ENCODE measurements at places on chromosomes 2 and 18.

GRCh38 chr2:231883468-231883881 lies 42.7 kb downstream of the NPPC start:
- peak; percentile 11 for DNase-seq

- DNase-seq: no peak
Observed at GRCh38 chr2:240765007-240765406, 55.0 kb downstream of the KIF1A start.

DNA sequence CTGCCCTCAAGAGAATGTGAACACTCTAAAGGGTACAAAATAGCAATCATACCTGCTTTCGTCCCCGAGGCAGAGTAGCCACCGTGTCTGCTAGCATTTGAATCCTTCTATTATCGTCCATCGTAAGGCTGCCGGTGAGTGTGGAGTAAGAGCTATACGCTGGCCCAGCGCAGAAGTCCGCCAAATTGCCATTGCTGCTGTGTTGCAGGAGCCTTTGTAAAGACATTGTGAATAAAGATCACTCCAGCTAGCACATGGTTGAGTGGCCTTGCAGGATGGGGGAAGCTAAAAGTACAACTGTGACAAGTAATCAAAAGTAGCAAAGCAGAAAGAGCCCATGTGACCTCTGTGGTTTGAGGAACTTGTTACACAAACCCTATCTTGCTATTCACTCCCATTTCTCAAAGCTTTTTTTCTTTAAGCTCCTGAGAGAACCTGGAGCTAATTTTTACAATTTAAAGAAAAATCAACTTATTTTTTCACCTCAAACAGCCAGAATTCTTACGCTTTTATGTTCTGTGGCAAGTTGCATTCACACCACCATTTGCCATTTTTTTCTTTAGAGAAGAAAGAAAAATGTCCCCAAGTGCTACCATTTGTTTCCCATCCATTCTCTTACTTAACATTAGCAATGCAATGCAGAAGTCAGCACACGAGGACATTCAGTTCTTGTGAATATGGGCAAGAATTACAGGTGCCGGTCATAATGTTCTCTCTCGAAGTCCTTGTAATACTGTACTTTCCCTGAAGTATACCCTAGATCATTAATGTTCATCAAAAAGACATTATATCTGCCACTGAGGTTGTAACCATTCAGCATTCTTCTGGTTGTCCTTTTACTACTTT lies at the start of gene CYTIP:
CYTIP (minus strand) TSS at position 295 of the 846 bp plus-strand sequence; CDS start at position 226, 69 bp downstream.
- DNase-seq: no peak

- no peak for DNase-seq
Observed at GRCh38 chr2:168515502-168515901, 59.4 kb downstream of the CERS6 start.

DNA sequence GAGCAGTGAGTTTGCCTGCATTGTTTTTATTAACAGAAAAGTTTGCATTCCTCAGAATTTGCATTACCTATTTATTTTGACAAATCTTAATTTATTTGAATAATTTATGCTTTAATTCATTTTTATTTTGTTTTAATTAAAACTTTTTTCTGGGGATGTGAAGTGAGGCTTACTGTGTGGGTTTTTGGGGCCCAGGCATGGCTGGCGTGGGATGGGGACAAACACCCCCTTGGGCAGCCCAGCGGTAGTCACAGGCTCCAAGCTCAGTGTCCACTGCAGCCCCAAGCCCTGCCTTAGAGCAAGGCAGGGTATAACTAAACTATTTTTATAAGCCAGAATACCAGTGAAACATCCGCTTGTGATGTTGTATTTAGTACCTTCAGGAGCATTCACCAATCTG lies 95.7 kb upstream of the PXDN start:
- no peak for DNase-seq

DNA sequence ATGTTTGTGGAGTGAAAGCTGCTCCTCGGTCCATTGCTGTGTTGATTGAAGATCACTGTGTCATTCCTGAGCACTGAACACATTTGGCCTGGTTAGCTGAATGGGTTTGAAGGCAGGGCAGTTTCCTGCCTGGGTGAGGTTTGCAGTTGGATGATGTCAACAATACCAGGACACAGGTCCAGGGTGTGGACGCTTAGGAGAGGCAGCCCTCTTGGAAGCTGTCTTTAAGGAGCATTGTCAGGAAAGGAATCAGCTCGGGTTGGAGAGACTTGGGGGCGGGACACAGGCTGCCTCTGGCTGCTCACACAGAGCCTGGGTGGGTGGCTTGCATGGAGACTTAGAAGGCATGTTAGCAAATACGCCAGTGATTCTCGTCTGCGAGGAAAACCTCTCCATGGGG lies 237.7 kb downstream of the SEPTIN10 start:
- DNase-seq: no peak

DNA sequence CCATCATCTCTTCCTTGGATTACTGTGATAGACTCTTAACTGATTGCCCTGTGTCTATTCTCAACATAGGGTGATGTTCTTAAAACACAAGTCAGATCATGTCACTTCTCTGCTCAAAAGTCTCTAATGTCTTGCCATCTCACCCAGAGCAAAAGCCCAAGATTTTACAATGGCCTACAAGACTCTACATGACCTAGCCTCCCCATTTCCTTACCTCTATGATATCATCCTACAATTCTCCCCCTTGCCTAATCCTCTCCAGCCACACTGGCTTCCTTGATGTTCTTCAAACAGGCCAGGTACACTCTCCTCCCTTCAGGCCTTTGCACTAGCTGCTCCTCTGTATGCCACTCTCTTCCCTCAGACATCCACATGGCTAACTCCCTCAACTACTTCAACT lies 55.1 kb downstream of the ROCK1 start:
- DNase-seq: no peak

DNA sequence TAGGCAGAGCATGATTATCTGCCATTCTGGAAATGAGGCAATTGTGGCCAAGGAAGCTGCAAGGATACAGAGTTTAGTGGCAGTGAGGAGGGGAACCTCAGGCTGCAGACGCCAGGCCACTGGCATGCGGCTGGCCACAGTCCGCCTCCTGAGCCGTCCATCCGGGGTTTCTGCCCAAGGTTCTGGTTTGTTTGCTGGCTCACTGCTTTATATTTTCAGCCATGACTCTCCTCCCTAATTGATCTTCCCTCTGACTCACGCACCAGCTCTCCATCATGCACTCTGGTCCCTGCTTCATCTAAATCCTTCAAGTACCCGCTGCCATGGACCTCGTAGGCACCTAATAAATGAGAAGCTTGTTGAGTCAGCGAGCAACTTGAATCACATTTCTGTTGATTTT lies 107.8 kb upstream of the REV1 start:
- no peak for DNase-seq

- DNase-seq: no peak
Observed at GRCh38 chr2:85428343-85428881, 9.9 kb downstream of the SH2D6 start.

DNA sequence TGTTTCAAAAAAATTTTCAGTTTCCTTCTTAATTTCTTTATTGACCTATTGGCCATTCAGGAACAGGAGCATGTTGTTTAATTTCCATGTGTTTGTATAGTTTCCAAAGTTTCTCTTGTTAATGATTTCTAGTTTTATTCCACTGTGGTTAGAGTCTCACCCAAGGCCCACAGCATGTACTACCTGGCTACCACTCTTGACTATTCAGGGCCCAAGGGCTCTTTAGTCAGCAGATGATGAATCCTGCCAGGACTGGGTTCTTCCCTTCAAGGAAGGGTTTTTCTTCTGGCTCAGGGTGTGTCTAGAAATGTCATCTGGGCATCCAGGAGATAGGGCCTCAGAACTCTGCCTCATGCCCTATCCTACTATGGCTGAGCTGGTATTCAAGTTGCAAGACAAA lies 161.4 kb downstream of the PLCL1 start:
- DNase-seq: no peak

All from NCI-H345 (cell line).